H7 (cell line): ENCODE measurements at places on chromosomes 2 and 18.

GRCh38 chr2:149526689-149527088 lies 60.9 kb downstream of the MMADHC start:
- no peak for DNase-seq

GRCh38 chr2:120441744-120442471 lies 96.0 kb downstream of the INHBB start:
- DNase-seq: peak; percentile 92

- DNase-seq: no peak
Observed at GRCh38 chr18:4319738-4320677, 135.1 kb downstream of the DLGAP1 start.

GRCh38 chr2:191048073-191048472 lies 34.1 kb upstream of the STAT1 start:
- DNase-seq: no peak

DNA sequence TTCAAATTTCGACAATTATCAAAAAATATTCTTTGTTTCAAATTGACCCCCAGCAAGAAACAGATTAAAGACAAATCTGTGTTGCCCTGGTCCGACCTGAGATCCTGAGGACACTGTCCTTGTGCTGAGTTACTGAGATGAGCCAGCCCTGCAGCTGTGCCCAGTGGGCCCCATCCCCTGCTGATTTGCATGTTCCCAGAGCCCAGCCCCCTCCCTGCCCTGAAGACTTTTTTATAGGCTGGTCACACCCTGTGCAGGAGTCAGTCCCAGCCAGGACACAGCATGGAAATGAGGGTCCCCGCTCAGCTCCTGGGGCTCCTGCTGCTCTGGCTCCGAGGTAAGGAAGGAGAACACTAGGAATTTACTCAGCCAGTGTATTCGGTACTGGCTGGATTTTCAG lies 31.4 kb upstream of the ZNG1B start:
- peak; percentile 36 for DNase-seq

DNA sequence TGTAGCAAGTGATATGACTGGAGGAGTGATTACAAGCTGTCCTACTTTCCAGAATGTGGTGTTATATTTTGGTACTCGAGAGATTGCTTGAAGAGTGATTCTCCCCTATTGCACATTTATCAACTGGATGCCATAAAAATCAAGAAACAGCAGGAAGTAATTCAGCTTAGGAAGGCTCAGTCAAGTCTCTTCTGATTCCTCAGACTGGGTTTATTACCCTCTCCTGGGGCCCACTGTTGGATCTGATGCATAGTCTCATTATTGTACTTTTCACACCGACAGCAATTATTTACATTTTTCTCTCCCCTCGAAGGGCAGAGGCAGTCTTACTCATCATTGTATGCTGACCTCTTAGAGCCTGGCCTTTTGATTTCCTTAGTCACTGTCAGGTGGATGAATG lies 9.3 kb downstream of the NOSTRIN start:
- DNase-seq: no peak

DNA sequence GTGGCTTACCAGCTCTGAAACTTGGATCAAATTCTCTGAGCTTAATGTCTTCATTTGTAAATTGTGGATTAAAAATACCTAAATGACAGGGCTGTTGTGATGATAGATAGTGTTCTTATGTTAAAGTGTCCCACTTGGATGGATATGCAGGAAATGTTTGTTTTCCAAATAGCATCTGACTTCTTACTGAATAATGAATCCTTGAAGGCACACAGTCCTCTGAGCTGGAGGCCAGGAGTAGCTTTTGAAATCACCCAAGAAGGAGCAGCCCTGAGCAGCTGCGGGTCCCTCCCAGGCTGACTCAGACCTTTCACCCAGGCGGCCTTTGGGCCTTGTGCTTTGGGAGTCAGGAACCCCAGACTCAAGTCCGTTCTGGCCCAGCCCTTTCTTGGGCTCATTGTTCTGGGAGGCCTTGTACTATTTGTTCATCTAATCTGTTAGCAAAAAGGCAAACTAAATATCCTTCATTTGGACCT lies 173.0 kb upstream of the GATA6 start:
- DNase-seq: no peak

DNA sequence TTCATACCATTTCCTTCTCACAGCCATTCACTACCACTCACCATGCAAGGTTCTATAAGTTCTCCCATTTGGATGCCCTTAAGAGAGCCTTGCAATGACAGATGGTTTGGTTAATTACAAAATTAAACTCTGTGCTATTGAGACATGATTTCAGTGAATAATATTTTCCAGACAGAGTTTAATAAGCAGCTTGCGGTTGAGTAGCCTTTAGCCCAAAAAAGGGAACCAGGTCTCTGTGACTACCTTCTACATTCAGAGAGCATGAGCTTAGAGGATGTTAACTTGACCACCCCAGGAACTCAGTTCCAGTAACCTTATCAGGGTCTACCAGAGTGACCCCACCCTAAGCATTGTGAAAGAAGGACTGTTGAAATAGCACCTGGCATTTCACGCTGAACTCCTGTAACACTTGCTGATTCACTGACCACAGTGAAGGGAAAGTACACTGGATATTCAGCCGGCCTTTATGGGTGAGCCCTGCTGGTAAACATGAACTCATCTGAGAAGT lies 1173.1 kb upstream of the ZEB2 start:
- DNase-seq: no peak

- DNase-seq: no peak
Observed at GRCh38 chr2:6434438-6434837, 431.3 kb downstream of the CMPK2 start.

DNA sequence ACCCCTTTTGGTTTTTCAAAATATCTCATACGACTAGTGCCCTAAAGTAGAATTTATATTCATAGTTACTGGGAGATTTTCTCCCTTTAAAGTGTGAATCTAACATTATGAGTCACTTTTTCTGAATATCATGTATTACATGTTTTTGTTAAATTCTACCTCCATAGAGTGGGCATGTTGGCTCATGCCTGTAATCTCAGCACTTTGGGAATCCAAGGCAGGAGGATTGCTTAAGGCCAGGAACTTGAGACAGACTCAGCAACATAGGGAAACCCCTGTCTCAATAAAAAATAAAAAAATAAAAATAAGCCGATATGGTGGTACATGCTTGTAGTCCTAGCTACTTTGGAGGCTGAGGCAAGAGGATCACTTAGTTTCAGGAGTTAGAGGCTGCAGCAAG lies 45.3 kb upstream of the UNC80 start:
- no peak for DNase-seq

DNA sequence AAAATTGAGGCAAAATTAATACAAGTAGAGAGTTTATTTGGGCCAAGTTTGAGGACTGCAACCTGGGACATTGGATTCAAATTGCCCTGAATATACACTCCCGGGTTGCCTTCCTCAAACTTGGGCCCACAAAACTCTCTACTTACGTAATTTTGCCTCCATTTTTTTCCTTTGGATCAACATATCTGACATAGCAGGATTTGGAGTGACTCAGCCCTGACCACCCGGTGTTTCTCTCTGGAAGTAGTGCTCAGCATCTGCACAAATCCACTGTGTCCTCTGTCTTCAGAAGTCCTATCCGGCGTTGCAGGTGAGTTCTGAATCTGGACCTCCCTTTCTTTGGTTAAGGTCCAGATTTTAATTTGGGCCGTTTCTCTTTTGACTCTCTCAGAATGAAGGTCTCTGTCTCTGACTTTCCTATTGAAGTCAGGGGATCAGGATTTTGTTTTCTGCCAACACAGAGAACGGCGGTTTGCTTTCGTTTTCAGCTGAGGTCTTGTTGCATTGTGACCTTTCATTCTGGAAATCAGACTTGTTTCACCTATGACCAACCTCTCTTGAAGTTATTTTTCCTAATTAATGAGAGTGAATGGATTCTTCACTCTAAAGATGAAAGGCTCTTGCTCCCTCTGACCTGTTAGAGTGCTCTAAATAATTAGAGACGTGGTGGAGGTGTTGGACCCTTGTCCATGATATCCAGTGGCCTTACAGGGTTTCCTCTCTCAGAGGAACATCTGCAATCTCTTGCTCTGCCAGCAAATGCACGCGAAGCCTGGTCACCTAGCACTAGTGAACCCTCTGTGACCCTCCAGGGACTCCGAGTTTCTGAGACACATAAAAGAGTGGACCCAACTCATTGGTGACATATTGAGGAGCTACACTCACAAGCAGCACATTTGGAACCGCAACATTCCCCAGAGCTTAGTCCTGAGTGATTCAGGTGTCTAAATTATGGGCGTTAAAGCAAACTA lies 13.6 kb downstream of the TCF23 start:
- DNase-seq: no peak

GRCh38 chr18:48199399-48199798 lies 209.8 kb downstream of the ZBTB7C start:
- no peak for DNase-seq

- no peak for DNase-seq
Observed at GRCh38 chr18:46155641-46156051, 51.5 kb downstream of the HAUS1 start.

GRCh38 chr2:182368996-182369395 lies 57.8 kb downstream of the PDE1A start:
- DNase-seq: no peak

GRCh38 chr18:56034949-56035348 lies 447.0 kb upstream of the TCF4 start:
- DNase-seq: no peak

DNA sequence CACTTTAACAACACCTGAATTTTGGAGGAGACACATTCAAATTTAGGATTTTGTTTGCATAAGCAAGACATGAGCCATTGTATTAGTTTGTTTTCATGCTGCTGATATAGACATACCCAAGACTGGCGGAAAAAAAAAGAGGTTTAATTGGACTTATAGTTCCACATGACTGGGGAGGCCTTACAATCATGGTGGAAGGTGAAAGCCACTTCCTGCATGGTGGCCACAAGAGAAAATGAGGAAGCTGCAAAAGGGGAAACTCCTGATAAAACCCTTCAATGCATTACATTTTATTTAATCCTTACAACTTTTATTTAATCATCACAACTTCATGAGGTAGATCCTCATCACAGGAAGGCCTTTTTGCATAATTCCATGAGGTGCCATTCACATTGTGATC lies 242.0 kb upstream of the STON1 start:
- no peak for DNase-seq

GRCh38 chr18:58723810-58724602 lies 52.7 kb downstream of the MALT1 start:
- DNase-seq: no peak

- no peak for DNase-seq
Observed at GRCh38 chr2:63035169-63035568, 15.5 kb upstream of the OTX1 start.
